ENCODE measurements at places on chromosomes 2 and 18.

DNA sequence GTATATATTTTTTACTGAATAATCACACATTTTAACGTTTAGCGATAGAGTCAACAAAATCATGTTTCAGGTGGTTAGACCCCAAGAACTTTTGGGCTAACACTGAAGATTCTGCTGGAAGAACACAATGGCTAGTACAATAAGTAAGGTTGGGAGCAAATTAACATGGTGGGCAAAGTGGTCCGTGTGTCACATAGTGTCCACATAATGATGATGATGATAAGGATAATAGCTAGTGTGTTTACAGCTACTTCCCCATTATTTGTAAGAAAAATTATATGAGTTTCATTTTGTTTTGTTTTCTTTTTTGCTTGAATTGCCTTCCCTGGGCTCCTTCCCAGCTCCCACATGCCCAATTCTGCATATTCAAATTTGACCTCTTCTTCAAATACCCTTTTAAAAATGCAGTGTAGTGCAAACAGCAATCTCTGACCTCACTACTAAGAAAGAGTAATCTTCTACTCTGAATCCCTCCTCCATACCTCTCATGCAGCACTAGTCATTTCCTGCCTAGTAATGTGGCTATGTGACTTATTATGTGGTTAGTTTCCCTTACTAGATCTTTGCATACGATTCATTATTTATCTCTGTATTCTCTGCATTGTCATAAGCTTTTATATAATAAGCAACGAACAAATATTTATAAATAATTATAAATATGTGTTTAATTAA is 16.9 kb upstream of the VPS54 start:
- DNase-seq, result no peak

GRCh38 chr18:49014605-49015267 is 64.0 kb upstream of the SMAD7 start:
- no peak for DNase-seq

DNA sequence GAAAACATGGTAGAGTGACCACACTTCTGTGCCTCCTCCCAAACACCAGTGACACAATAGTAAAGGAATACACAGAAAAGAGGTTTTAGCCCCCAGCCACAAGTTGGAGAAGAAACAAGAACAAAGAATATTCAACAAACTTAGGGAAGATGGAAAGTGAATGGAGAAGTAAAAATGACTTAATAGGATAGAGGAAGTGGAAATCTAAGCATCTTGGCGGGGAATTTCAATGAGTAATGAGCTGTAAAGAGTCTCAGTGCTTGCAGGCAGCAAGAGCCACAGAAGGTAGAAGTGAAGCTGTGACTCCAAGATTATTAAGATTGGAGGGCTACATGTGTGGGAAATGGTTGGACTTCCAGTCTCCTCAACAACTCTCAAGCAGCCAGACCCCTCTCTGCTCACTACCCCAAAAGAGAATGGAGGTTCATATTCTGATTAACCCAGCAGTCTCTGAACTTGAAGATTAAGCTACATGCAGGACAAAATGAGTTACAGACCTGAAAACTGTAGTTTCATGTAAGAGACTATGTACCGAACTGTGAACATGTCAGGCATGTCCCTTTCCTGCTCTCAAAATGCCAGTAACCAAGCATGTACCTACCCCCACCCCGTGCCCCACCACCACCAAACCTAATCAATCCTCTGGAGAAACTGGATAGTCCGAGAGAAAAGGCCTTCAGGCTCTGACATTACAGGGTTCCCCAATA is 16.9 kb upstream of the HNRNPLL start:
- no peak for DNase-seq

GRCh38 chr2:207225773-207226172 is 60.0 kb upstream of the KLF7 start:
- DNase-seq, result no peak

DNA sequence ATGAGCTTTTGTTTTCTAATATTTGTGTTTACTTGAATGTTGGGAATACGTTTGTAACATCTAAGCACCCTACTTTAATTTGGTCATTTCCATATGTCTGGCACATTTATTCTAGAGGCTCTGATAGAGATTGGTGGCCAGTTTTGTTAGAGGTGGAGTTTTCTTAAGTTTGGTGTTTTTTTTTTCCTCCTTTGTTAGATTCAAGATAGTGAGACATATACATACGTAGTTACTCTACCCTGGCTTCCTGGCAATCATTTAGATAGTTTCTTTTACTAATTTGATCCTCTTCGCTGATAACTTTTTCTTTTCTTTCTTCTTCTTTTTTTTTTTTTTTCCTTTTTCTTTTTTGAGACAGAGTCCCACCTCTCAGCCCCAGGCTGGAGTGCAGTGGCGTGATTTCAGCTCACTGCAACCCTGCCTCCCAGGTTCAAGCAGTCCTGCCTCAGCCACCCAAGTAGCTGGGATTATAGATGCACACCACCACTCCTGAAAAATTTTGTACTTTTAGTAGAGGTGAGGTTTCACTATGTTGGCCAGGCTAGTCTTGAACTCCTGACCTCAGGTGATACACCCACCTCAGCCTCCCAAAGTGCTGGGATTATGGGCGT is 26.6 kb downstream of the SMCHD1 start:
- DNase-seq, result no peak

DNA sequence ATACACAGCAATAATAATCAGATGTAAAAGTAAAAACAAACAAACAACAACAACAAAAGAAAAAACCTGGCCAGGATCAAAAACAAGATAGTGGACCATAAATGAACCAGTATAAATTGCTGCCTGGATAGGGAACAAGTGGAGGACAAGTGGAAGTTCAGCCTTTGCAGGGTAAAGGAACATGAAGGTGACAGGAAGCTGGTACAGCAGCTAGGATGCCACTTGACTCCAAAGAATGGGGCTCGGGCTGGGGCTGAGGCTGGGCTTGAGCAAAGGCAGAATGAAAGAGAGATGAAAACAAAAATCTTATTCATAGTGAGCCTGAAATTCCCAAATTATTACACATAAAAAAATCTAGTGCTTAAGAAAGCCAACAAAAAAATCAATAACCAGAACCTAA is 146.5 kb downstream of the CDH2 start:
- no peak for DNase-seq

- no peak for DNase-seq
Measured at GRCh38 chr2:225083276-225083675, 41.0 kb upstream of the DOCK10 start.

- DNase-seq, result no peak
Measured at GRCh38 chr2:1476617-1477195, 63.4 kb downstream of the TPO start.

DNA sequence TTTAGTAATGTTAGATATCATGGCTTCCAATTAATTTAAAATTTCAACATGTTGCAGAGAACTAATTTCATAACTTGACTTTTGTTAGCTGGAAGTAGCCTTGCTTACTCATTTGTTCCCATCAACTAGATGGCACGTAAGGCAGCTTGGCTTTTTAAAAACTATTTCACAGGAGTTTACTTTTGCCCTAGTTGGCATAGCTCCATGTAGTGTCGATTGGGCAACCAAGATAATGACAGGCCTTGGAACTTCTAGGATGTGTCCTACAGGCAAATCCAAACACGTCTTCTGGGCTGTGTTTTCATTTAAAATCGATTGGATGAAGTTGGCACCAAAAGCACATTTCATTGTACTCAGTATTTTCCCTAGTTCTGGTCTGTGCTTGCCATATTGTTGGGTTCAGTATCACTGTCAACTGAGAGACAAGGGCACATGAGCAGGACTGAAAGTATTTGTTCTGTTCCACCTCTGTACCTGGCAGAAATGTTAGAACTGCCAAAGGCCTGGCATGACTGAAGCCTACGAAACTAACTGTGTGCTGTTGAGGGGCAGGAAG is 29.4 kb downstream of the HADHB start:
- DNase-seq, result no peak

DNA sequence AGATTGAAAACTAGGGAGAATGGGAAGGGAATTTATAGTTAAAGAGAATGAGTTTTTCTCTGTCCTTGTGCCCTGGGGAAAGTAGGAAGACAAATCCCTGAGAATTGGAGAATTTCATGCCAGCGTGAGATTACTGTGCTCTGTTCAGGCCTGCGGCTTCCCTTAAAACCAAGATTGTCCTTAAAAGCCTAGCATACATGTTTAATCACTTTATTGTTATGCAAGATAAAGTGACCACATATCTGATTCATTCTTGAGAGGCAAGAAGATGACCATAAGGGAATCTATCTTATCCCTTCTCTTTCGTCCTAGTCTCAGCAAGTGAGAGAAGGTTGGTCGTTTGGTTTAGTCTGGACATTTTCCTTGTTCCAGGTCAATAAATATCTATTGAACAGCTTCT is 75.9 kb downstream of the ADCYAP1 start:
- no peak for DNase-seq

DNA sequence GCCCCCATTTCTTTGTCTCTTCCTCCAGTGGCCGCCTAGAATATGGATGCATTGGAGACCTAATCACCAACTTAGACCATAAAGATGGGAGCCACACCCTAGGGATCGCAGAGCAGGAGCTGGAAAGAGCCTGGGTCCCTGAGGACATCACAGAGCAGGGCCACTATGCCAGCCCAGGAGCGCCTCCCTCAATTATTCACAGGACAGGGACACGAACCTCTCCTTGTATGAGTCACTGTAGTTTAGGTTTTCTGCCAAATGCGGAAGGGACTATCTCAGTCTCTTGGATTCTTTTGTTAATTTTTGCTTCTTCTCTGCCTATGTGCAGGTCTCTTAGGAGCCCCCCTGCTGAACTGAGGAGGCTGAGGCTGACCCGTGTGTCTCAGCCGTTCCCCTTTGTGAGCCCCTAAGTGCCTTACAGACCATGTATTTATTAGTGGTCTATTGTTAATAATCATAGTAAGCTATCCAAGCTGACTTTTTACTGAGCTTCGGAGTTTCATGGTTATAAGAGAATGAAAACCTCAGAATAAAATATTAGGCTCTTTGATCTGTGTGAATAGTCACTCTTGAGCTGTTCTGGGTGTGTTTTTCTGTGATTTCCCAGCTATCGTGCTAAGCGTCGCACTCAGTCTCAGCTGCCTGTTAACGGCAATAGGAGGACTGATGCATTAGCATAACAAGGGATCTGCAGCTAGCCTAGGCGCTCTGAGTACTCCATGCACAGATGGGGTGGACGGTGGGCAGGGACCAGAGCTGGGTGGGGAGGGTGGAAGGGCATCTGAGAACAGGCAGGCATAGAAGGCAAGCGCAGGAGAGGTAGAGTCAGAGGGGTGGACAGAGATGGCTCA is 12.7 kb upstream of the PTPN4 start:
- no peak for DNase-seq

DNA sequence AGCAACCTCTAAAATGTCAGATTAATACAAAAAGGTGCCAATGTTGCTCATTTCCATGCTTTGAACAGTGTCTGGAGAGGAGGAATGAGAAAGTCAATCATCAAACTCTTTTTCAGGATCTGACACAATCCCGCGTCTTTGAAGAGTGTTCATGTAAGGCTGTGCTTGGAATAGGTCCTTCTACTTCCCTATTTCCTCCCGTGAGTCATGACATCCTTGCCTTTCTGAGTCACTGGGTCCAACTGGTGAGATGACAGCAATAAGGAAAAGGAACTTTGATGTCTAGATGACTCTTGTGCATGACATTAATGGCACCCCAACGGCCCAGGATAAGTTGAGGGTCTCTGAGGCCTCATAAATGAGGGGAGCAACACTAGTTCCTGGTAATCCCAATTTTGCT is 109.0 kb upstream of the CELF4 start:
- DNase-seq, result no peak

- no peak for DNase-seq
Measured at GRCh38 chr2:242069018-242069417, 199.5 kb downstream of the RTP5 start.

GRCh38 chr18:35511833-35512232 is 14.1 kb upstream of the INO80C start:
- DNase-seq, result no peak

GRCh38 chr2:154771664-154772284 is 73.3 kb downstream of the KCNJ3 start:
- no peak for DNase-seq

- no peak for DNase-seq
Measured at GRCh38 chr18:58287353-58288274, 243.6 kb downstream of the NEDD4L start.

GRCh38 chr2:175154661-175155082 is 13.3 kb downstream of the ATF2 start:
- DNase-seq, result no peak

DNA sequence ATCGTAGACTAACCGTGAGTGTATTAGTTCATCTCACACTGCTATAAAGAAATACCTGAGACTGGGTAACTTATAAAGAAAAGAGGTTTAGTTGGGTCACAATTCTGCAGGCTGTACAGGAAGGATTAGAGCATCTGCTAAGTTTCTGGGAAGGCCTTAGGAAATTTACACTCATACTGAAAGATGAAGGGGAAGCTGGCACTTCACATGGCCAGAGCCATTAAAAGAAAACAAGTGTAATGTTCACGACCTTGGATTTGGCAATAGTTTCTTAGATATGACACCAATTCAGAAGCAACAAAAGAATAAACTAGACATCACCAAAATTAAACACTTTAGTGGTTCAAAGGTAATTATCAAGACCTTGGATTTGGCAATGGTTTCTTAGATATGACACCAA is 23.8 kb downstream of the ABCB11 start:
- no peak for DNase-seq

- no peak for DNase-seq
Measured at GRCh38 chr2:103977668-103978067, 876.2 kb upstream of the POU3F3 start.

DNA sequence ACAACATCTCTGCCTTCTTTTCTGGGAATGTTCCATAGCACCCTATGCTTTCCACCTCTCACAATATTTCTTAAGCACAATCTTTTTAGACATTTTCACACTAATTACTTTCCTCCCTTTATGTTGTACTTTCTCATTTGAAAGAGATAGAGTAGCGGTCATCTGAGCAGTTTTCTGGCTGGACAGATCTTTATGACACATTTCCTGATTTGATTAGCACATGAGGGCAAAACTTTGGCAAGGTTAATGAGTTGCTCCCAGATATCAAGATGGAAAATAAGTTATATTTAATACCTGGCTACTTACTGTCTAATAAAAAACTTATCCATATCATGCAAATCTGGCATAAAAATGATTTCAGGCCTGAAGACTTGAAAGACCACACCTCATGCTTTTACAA is 723.9 kb downstream of the SOCS6 start:
- no peak for DNase-seq

- DNase-seq, result no peak
Measured at GRCh38 chr2:178477443-178478129, 814 bp downstream of the FKBP7 start.

DNA sequence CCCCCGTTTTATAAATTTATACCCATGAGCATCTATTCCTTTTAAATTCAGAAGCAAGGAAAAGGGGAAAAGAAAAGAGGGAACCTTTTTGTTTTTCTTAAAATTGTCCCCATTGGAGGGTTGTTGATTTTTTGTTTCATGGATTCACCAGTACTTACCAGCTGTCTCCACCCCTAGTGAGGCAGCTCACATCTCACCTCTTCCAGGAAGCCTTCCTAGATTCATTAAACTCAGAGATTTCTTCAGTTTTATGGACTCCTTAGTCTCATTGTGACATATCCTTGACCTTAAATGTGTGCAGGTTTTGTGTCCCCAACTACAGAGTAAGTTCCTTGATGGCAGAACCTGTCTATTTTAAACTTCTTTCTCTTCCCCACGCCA is 35.9 kb downstream of the EFR3B start:
- DNase-seq, result no peak

- no peak for DNase-seq
Measured at GRCh38 chr18:10131460-10132395, 217.9 kb downstream of the VAPA start.
